ENCODE measurements at places on chromosomes 3 and 15.
A peak's percentile ranks its signal among the peaks of the same experiment; 100 is the strongest.

DNA sequence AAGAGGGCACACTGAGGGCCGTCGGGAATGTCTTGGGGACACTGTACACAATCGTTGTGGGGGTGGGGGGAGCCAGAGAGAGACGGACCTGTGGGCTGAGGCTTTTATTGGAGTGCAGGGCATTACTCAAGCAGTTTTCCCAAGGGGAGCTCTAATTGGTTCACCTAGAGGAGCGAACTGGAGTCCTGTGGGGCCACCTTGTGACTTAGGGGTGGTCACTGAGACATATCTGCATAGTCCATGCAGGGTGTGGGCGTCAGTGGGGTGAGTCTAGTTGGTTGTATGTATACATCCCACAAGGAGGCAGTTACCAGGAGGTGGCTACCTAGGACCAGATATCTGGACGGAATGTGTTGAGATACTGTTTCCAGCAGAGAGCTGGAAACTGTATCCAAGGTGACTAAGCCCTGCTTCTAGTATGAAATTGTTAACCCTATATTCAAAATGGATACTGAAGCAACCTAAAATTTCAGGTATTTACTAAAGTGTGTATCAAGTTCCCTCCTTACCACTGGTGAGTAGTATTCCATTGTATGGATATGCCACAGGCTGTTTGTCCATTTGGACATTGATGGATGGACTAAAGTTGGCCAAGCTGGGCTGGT is 2.6 kb upstream of the PIGZ start:
- no peak for DNase-seq

DNA sequence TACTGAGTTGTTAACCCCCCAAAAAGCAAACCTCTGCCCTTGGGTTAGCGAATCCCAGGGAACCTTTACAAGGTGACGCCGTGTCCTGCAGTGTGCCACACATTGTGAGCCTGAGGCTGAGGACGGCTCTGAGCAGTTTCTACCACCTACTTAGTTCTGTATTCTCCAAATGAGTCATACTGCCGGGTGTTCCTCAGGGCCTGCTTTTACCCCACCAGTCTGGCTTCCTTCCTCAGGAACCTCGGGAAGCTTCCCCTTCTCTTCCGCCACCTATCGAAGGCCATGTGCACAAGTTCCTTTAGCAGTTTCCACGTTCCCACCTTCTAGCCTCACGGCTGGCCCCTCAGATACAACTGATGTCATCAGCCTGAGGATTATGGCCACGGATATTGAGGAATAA is 384.0 kb upstream of the TPM1 start:
- no peak for DNase-seq

GRCh38 chr3:42572278-42572677 is 9.5 kb downstream of the SEC22C start:
- DNase-seq: peak; percentile 8

- DNase-seq: no peak
Measured at GRCh38 chr3:171231361-171231760, 204.8 kb upstream of the SLC2A2 start.

GRCh38 chr15:70777170-70777926 is 14.0 kb upstream of the UACA start:
- DNase-seq: no peak

DNA sequence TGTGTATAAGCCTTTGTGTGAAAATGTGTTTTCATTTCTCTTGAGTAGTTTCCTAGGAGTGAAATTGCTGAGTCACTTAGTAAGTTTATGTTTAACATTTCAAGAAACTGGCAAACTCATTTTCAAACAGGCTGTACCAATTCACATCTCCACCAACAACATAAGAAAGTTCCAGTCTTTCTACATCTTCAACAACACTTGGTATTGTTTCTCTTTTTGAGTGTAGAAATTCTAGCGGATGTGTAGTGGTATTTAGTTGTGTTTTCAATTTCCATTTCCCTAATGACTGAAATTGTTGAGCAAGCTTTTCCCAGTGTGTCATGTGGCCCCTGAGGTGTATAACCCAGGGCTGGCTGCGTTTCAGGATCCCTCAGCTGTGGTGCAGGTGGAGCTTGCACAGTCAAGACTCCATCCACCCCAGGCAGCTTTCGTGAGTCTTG is 258.5 kb downstream of the PDCD6IP start:
- DNase-seq: no peak

- DNase-seq: no peak
Measured at GRCh38 chr3:161913786-161914389, 417.3 kb downstream of the OTOL1 start.

- DNase-seq: no peak
Measured at GRCh38 chr3:134971306-134971705, 176.2 kb downstream of the EPHB1 start.

GRCh38 chr3:61573441-61573840 is 12.1 kb downstream of the PTPRG start:
- no peak for DNase-seq

GRCh38 chr3:182357928-182358327 is 435.4 kb upstream of the ATP11B start:
- no peak for DNase-seq

GRCh38 chr3:33364531-33365128 is 75.6 kb downstream of the UBP1 start:
- DNase-seq: no peak

DNA sequence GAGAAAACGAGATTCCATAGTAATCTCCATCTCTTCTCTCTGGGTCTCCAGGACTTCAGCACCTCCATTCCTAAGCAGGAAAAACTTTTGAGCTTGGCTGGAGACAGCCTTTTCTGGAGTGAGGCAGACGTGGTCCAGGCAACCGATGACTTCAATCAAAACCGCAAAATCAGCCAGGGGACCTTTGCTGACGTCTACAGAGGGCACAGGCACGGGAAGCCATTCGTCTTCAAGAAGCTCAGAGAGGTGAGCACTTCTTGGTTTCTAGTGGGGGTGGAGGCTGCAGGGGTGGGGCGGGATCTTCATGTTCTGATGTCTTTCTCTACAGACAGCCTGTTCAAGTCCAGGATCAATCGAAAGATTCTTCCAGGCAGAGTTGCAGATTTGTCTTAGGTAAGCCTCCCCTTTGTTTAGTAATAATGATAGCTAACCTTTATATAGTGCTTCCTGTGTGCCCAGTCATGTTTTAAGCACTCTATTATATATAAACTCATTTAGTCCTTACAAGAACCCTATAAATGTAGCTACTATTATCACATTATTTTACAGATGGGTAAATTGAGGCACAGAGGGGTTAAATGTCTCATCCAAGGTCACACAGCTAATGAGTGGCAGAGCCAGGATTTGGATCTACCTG is 35.0 kb upstream of the TATDN2 start:
- no peak for DNase-seq
